ENCODE measurements at places on chromosomes 1 and 21.

DNA sequence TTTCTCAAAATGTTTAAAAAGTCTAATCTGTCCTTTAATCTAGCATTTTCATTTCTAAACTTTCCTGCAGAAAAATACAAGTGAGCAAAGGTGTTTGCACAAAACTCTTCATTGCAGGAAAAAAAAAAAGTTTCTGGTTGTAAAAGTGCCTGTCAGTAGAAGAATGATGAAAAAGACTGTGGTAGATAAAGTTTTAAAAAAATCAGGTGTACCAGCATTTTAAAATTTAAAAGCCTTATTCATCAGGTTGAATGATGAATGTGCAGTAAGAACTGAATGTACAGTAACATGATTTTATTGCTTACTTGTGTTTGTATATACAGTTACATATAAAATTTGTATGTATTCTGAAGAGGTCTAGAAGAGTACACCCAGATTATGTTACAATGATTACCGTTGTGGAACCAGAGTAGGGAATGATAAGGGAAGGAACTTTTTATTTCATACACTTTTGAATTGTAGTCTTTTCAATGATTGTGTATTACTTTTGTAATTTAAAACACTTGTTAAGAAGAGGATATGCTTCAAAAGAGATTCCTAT is 54.0 kb downstream of the FNBP1L start:
- no peak for DNase-seq

- DNase-seq = no peak
Measured at GRCh38 chr1:156664767-156665411, 12.3 kb downstream of the NES start.

DNA sequence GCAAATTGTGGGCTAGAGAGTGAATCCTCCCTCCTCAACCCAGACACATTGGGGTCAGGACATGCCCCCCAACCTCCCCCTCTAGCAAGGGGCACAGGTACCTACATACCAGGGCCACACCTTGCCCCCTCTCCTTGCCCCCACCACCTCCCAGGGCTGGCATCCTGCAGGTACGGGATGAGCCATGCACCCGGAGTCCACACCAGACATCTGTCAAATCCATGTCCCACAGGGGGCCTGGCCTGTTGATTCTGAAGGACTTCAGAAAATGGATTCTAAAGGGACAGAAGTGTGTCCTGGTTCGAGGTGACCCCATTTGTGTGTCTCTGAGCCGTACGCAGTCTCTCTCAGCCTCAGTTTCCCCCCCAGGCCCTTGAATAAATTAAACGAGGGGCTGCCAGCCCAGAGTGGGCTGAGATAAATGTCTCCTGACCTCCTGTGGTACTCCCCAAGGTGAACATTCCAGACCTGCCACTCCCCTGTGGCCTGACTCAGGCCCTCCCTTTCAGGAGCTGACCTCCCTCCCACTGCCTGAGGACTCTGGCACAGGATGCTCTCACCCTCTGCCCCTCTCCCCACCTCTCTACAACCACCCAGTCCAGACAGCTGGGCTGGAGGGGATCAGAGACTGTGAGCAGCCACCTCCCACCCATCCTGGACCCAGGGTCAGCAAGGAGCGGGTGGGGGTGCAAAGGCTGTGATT is 94.5 kb downstream of the EPHB2 start:
- DNase-seq = no peak

DNA sequence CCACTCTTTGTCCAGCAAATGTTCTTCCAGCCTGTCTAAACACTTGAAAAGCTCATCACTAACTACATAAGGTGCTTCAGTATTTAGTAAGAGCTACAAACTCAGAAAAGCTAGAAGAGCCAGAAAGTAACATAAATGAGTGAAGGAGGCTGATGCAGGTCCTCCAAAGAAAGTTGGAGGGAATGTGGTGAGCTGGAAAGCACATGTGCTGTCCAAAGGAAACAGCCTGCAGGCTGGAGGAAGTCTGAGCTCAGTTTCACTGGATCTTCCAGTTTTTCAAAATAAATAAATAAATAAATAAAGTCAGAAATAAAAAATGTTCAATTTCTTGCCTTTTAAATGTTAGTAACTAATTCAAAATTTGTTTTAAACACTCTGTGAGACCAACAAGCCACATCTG is 25.5 kb downstream of the ZC3H11B start:
- DNase-seq = no peak
